ENCODE measurements at places on chromosomes 11 and 22.

DNA sequence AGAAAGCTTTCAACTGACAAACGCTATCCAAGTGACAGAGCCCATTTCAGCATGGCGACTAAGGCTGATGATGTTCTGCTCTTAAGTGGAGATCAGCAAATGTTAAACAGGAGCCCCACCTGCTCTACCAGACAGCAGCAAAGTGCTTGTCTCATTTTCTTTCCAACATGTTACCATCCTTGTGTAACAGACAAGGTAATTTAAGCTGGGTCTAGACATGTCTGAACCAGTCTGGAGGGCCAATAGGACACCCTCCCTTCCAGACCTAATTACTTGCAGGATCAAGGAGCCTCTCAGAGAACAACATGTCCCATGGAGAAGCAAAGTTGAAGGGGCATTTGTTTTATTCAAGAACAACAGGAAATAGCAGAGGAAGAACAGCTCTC lies 3.9 kb upstream of the LMO2 start:
- no peak for DNase-seq

DNA sequence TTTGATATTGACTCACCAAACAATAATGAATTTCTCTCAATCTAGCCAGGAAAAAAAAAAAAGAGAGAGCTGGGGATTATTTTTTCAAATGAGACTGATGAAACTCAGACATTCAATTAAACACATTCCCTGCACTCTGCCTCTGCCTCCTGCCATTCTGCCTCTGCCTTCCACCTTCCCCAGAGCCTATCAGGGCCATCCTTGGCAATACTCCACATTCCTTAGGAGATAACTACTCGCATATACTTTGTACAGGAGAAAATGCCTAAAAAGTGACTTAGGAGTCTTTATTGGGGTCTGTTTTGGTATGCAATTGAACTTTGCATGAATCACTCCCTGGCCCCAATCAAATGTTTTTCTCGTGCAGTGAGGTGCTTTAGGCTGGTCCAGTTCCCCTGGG lies 246.6 kb upstream of the PLET1 start:
- DNase-seq: no peak

- DNase-seq: no peak
Measured at GRCh38 chr22:37994049-37994448, 9.7 kb upstream of the SOX10 start.

GRCh38 chr22:45302751-45303150 lies 7.0 kb upstream of the FAM118A start:
- no peak for DNase-seq

GRCh38 chr11:134761926-134762247 lies 349.8 kb upstream of the B3GAT1 start:
- no peak for DNase-seq

DNA sequence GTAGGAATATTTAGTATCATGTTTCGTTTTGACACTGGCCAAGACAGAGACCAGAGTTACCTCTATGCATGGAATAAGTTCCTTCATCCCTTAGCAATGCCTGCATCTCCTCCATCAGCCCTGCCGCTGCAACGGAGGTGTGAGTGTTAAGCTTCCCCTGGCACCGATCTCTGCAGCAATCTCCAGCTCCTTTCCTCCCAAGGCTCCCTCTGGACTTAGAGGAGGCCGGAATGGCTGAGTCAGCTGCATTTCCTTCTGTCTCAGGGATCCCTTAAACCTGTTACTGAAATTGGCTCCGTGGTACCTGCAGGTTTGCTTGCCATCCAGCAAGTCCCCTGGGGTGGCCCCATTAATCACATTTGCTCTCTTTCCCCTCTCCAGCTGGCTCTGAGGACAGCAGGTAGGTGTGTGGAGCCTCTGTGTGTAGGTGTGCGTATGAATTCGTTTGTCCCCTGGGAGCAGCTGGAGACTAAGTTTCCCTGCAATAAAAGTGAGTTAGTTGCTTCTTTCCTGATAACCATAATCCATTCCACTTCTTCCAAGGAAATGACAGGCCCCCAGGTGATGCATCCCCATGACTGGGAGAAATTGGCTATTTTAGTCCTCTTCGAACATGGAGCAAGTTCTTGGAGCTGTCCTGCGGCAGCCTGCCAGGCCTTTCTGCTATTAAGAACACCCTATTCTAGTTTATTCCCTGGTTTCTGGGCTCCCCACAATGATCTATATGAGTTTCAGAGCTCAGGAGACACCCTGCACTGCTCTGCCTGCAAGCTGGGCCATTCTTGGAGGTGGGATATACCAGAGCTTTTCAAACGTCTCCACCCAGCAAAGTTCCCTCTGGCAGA lies 457.2 kb upstream of the CADM1 start:
- DNase-seq: no peak

DNA sequence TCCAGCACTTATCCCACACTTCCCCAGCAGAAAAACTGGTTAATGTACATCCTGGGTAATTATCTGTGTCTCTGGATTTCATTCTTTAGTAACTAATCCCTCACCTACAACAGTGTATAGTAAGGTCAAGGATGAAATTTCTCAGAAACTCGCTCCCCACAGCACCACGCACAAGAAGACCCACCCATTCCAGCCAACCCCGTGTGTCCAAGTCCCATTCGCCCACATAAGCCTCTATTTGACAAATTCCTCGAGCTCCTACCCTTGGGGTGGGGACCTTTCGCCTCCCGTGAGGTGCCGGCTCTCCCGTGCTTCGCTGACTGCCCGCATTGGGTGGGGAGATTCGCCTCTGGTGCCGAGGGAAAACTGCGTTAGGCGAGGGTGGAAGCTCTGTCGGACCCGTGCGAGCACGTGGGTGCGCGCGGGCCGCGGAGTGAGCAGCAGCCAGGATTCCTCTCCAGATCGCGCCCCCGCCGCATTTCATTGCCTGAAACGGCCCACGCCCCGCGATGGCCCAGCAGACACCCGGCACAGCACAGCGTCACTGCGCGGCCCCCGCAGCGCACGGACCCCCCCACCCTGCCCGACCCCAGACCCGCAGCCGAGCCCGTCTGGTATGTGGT lies 866 bp downstream of the EXPH5 start:
- peak; percentile 51 for DNase-seq

DNA sequence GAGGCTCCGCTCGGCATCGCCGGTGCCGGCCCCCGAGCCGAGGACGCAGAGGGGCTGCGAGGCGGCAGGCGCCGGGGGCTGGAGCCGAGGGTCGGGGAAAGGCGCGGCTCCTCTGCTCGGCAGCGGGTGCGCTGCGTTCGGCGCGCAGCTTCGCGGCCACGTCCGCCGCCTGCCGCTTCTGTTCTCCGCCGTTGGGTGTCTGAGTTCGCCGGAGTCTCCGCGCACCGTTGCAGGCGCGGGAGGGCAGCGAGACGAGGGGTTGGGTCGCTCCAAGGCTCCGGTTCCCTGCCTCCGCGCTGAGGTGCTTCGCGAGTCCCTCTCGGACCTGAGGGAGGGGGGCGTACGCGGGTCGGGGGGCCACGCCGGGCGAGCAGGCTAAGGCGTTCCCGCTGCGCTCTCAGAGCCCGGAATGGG lies 347 bp downstream of the MN1 start:
- peak; percentile 36 for DNase-seq

GRCh38 chr22:27108425-27109114 lies 451.2 kb downstream of the MIAT start:
- no peak for DNase-seq

DNA sequence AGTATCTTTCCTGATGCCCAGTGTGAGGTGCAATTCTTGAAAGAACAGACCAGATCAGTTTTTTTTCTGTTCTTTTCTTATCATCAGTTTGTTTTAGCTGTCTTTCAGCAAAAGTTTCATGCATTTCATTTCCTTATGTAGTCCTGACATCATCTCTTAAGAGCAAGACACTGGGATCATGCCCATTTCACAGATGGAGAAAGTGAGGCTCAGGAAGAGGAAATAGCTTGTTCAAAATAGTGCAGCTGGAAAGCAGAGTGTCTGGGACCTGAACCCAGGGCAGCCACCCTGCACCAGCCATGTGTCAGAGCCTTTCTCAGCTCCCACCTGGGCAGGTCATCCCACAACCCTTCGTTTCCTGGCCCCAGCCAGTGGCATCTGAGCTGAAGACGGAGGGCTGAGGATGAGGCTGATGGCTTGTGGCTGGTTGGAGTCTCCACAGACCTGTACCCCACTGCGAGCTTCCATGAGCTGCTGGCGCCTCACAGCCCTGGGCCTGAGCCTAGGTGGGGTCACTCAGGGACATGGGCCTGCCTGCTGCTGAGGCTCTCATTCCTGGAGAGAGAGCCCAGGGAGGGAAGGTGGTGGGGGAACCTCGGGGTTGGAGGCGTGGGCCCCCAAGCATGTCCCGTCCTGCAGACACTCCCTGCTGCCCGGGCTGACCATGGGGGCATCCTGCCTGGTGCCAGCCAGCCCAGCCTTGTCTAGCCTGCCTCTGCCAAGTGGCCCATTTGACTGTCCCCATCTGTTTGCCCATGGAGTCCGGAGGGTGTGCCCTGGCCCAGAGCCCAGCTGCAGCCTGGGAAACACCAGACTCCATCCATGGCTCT lies 61.8 kb downstream of the SMIM38 start:
- peak; percentile 14 for DNase-seq

- DNase-seq: no peak
Measured at GRCh38 chr11:65906602-65907001, 6.4 kb upstream of the FOSL1 start.

GRCh38 chr11:64355078-64355940 lies 3.7 kb upstream of the RPS6KA4 start:
- peak; percentile 31 for DNase-seq

- DNase-seq: no peak
Measured at GRCh38 chr11:44729713-44730112, 3.0 kb downstream of the TSPAN18 start.

DNA sequence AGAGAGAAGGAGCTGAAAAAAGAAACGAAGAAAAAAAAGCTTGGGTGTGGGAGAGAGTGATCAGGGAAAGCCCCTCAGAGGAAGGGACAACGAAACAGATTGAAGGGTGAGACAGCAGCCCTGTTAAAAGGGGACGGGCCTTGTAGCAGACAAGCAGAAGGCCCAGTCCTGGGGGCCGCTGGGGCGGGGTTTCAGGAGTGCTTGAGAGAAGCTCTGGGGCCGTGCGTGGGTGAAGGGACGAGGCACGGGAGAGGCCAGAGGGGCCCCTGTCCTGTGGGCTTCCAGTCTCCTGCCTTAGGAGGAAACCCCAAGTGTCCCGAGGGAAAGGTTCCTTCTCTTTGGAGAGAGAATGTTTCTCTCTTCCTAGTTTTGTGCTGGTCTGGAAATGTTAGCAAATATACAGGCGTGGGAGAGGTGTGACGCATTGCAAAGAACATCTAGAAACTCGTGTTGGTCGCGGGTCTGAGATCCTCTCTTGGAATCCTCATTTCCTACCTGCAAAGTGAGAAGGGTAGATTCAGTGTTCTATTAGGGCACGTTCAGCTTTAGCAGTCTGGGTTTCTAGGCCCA lies 28.6 kb downstream of the ADAMTS15 start:
- DNase-seq: no peak

DNA sequence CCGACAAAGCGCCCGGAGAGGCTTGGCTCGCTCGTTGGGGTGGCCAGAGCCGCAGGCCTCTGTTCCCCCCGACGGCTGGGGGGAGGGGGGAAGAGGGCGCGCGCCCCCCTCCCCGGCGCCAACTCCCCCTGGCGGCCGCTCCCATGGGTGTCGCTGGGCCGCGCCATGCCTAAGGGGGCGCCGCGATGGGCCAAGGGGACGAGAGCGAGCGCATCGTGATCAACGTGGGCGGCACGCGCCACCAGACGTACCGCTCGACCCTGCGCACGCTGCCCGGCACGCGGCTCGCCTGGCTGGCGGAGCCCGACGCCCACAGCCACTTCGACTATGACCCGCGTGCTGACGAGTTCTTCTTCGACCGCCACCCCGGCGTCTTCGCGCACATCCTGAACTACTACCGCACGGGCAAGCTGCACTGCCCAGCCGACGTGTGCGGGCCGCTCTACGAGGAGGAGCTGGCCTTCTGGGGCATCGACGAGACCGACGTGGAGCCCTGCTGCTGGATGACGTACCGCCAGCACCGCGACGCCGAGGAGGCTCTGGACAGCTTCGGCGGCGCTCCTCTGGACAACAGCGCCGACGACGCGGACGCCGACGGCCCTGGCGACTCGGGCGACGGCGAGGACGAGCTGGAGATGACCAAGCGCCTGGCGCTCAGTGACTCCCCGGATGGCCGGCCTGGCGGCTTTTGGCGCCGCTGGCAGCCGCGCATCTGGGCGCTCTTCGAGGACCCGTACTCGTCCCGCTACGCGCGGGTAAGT lies 1.4 kb downstream of the KCNC1 start:
- DNase-seq: no peak

GRCh38 chr11:131802440-131803115 lies 432.2 kb downstream of the NTM start:
- no peak for DNase-seq

DNA sequence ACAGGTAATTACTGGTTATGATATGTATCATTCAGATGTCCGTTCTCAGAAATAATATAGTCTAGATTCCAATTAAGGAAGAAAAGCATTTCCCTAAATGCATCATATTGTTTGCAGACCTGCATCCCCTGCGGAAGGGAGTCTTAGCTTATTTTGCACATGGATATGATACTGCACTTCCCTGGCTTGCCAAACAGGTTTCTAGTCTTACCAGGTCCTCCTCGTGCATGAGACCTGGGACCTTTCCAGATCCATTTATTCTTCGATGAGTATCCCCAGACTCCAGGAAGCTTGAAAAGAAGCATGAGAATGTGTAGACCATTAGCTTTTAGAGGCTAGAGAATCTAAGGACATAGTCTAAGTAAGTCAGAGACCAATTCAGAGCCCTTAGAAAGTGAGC lies 30.6 kb downstream of the CYB5R2 start:
- no peak for DNase-seq

GRCh38 chr11:74388678-74389327 lies 9.4 kb downstream of the PGM2L1 start:
- peak; percentile 80 for DNase-seq

- no peak for DNase-seq
Measured at GRCh38 chr22:35054064-35054463, 11.9 kb upstream of the ISX start.

GRCh38 chr11:118238929-118239328 lies 13.2 kb downstream of the MPZL3 start:
- no peak for DNase-seq

Measured in stimulated activated CD4-positive, alpha-beta T cell treated with anti-CD3 and anti-CD28 coated beads, Interleukin-2, amount 100 ng/mL, for 24 hours (primary cell).